ENCODE measurements at places on chromosomes 3 and 15.

DNA sequence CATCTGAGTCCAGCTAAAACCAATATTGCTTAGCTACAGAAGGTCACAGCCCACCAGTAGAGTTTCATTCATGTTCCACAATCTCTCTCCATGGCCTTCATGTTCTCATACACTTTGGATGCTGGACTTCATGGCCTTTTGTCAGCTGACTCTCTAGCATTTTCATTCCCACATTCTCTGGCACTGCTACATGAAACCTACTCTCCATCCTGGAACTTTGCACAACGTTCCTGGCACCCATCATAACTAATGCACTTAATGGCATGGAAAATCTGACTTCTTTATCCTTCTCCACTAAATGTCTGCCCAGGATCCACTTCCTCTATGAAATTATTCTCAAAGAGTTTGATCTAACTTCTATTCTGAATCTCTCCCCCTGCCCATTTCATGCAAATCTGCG, 56.9 kb downstream of the SLC9A9 start:
- no peak for DNase-seq

- DNase-seq = no peak
Measured at GRCh38 chr3:111577798-111578685, 17.1 kb downstream of the ZBED2 start.

- DNase-seq = no peak
Measured at GRCh38 chr15:32029409-32029861, 880 bp upstream of the CHRNA7 start.

GRCh38 chr15:48006031-48006511, 114.7 kb upstream of the SLC24A5 start:
- DNase-seq = no peak

GRCh38 chr3:101513419-101513986, 491 bp upstream of the SENP7 start:
- DNase-seq = no peak

GRCh38 chr15:73273181-73274002, 95.4 kb downstream of the HCN4 start:
- DNase-seq = peak; percentile 33

- no peak for DNase-seq
Measured at GRCh38 chr3:67000009-67000408, 1.9 kb downstream of the KBTBD8 start.

- no peak for DNase-seq
Measured at GRCh38 chr3:17478673-17479072, 263.8 kb downstream of the TBC1D5 start.

GRCh38 chr15:42919799-42920518, 619 bp downstream of the TTBK2 start:
- DNase-seq = no peak
